Effector memory CD8-positive, alpha-beta T cell (primary cell): ENCODE measurements at places on chromosomes 6 and 20.
A peak's percentile ranks its signal among the peaks of the same experiment; 100 is the strongest.

DNA sequence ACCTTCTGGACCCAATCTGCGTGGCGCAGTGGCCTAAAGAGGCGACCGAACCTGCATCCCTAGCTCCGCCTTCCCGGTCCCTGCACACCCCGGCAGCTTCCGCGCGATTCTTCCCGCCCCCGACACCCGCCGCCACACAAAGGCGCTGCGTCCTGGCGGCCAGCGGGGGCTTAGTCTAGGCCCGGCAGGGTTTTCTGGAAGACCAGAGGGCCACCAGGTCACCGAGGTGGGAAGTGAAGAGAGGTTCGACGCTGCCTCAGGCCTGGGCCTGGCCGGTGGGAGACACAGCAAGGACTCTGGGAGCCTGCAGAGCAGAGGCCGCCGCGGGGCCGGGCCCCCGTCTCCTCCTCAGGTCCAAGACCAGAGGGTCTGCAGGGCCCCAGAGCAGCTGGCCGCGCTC is 154.9 kb downstream of the OR2B2 start:
- peak overlapping the region; percentile 88 for H3K4me3 ChIP-seq
- H3K4me1 ChIP-seq, result peaks cover 17% of the 10 kb centered on the region
- H3K27me3 ChIP-seq, result no peaks in the 10 kb centered on the region
- peaks cover 23% of the 10 kb centered on the region for H3K36me3 ChIP-seq

DNA sequence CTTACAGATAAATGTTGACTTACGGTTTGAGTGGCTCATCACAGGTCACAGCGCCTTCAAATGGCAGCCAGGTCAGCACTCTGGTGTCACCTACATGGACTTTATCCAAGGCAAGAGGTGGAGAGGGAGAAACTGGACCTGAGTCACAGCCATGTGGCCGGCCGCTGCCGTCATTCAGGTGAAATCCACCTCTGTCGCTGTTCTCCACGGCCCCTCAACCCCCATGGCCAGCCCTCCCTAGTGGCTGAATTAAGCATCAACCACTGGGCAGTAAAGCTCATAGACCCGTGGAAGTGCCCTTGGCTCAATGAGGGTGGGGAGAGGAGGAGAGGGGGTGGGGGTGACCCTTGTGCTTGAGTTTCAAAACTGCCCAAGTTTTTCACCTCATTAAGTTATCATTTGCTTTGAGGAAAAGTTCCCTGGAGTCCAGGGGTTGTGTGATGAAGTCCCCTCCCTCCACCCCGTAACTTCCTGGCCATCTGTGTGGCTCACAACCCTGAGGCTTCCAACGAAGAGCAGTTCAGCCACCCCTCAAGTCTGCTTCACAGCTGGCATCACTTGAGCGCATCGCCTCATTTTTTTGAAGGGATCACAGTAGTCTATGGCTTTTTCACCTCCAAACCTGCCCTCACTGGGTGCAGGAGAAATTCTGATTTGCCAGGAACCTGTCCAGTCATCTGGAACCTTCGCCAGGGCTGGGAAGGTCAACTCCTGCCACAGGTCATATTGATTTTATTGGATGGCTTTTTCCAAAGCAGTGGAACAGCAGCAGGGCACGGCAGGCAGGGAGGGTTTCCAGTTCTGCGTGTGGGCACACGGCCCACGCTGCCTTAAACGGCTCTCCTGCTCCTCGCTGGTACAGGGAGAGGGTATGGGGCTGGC is 43.5 kb upstream of the APCDD1L start:
- H3K4me1 ChIP-seq, result no peaks in the 10 kb centered on the region
- peaks cover 40% of the 10 kb centered on the region for H3K27me3 ChIP-seq
- no peaks in the 10 kb centered on the region for H3K36me3 ChIP-seq
- H3K27ac ChIP-seq, result no peak overlapping the region
- no peak for DNase-seq
- no peak overlapping the region for H3K4me3 ChIP-seq

GRCh38 chr6:42790549-42791181 is 8.8 kb downstream of the BICRAL start:
- H3K4me1 ChIP-seq, result peaks cover 21% of the 10 kb centered on the region
- H3K4me3 ChIP-seq, result peak overlapping the region; percentile 42
- peaks cover 19% of the 10 kb centered on the region for H3K36me3 ChIP-seq
- DNase-seq, result no peak

- DNase-seq, result no peak
- no peaks in the 10 kb centered on the region for H3K4me1 ChIP-seq
- no peak overlapping the region for H3K27ac ChIP-seq
- no peak overlapping the region for H3K4me3 ChIP-seq
- no peaks in the 10 kb centered on the region for H3K36me3 ChIP-seq
Measured at GRCh38 chr6:29502181-29502580, 14.4 kb upstream of the MAS1L start.

GRCh38 chr6:114581293-114581692 is 238.5 kb upstream of the HS3ST5 start:
- H3K4me1 ChIP-seq, result no peaks in the 10 kb centered on the region
- no peak overlapping the region for H3K27ac ChIP-seq

DNA sequence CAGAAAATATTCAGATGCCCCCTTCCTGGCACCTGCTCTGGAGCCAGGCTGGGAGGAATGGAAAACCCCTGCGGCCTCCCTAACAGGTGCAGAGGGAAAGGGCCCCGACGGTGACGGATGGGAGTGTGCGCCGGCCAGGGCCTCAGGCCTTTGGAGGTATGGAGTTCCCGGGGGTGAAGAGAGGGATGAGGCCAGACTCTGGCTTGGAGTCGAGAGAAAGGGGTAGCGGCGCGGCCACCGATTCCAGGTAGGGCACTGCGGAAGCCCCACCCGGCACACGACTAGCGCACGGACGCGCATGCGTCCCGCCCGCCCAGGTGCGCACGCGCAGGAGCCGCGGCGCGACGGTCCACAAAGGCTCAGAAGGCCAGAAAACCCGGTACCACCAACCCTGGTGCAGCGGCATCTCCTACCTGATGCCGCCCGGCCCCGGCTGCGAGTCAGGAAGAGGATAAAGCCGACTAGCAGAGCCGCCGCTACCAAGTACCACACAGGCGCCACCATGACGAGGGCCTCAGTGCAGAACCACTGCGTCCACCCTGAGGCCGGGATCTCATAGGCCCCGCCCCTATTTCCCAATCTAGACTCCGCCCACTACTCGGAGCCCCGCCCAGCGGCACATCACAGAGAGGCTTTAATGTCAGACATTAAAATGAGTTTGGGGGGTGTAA is at the start of gene DDRGK1:
TSS of gene DDRGK1 (minus strand) at position 559 of the 671 bp plus-strand sequence. CDS start at position 504, 55 bp downstream.
- H3K27ac ChIP-seq, result peak within 1 kb of the TSS; percentile 99
- H3K27me3 ChIP-seq, result no peaks in the 10 kb centered on the region
- H3K36me3 ChIP-seq, result peaks cover 50% of the 10 kb centered on the region
- H3K4me3 ChIP-seq, result peak within 1 kb of the TSS; percentile 98
- H3K4me1 ChIP-seq, result peaks cover 21% of the 10 kb centered on the region

- H3K27ac ChIP-seq, result no peak overlapping the region
- H3K4me3 ChIP-seq, result no peak overlapping the region
- H3K4me1 ChIP-seq, result peaks cover 8% of the 10 kb centered on the region
- DNase-seq, result no peak
- H3K27me3 ChIP-seq, result no peaks in the 10 kb centered on the region
- H3K36me3 ChIP-seq, result no peaks in the 10 kb centered on the region
Measured at GRCh38 chr6:109496036-109496772, 13.2 kb upstream of the ZBTB24 start.

GRCh38 chr20:25221592-25222460 is 26.1 kb upstream of the PYGB start:
- peak overlapping the region; percentile 73 for H3K27ac ChIP-seq
- H3K4me3 ChIP-seq, result no peak overlapping the region
- H3K27me3 ChIP-seq, result no peaks in the 10 kb centered on the region
- H3K36me3 ChIP-seq, result peaks cover 4% of the 10 kb centered on the region
- H3K4me1 ChIP-seq, result peaks cover 3% of the 10 kb centered on the region

DNA sequence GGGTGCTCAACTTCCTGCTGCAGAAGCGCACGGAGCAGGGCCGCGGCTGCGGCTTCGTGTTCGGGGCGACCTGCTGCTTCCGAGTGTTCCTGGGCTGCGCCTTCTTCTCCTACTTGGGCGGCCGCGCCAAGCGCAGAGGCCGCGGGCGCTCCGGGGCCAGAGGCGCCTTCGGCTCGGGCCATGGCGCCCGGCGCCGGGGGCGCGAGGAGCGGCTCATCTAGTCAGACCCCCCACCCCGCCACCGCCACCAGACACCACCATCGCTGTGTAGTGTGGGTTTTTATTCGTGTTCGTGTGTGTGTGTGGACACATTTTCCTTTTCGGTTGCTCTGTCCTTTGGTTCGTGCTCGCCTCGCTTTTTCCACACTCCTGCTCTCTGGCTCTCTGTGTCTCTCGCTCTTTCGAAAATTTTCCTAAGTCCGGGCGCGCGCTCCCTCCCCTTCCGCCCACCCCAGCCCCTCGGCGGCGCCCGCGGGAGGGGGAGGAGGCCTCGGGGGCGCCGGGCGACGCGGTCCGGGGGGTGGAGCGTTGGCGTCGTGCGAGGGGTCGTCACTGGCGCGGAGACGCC is 38.1 kb downstream of the GNAS start:
- H3K36me3 ChIP-seq, result peaks cover 46% of the 10 kb centered on the region
- no peaks in the 10 kb centered on the region for H3K27me3 ChIP-seq
- H3K4me1 ChIP-seq, result peaks cover 32% of the 10 kb centered on the region

GRCh38 chr6:50240986-50241385 is 191.3 kb upstream of the DEFB112 start:
- H3K4me1 ChIP-seq, result no peaks in the 10 kb centered on the region
- H3K36me3 ChIP-seq, result no peaks in the 10 kb centered on the region
- no peak for DNase-seq
- no peaks in the 10 kb centered on the region for H3K27me3 ChIP-seq
- H3K27ac ChIP-seq, result no peak overlapping the region

DNA sequence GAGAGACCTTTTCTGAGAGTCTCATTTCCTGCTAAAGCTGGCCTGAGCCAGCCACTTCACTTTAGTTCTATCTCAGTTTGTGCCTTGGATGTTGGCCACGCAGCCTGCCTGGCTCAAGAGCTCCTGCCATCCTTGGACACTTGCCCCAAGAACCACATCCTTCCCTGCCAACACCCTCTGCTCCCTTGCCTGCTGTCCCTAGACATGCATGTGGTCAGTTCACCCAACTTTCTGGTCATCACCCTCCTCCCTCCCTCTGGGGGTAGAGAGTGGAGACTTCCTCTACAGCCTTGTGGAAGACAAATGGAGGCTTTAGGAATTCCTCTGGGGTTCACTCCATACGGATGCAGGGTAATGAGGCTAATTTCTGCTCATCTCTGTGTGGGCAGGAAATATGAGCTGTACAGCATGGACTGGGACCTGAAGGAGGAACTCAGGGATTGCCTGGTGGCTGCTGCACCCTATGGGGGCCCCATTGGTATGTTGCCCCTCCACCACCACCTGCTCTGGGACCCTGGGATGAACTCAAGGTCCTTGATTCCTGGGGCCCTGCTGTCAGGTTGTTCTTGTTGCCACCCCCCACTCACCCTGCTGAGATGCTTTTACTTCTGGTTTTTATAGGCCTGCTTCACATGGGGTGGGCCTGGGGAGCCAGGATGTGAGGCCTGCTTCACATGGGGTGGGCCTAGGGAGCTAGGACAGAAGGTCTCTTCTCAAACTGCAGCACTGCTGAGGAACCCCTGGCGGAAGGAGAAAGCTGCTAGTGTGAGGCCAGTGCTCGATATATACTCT is 13.8 kb upstream of the PTPRA start:
- peaks cover 9% of the 10 kb centered on the region for H3K36me3 ChIP-seq
- H3K27ac ChIP-seq, result no peak overlapping the region
- H3K4me1 ChIP-seq, result peaks cover 2% of the 10 kb centered on the region
- no peak overlapping the region for H3K4me3 ChIP-seq

DNA sequence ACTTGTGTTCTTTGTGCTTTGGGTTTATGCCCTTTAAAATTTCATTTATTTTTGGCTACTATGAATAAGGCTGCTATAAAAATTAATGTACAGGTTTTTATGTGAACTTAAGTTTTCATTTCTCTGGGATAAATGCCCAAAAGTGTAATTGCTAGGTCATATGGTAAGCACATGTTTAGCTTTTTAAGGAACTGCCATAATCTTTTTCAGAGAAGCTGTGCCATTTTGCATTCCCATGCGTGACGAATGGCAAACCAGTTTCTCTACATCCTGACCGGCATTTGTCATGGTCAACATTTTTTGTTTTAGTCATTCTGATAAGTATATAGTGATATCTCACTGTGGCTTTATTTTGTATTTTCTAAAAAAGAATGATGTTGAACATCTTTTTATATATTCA is 236.0 kb upstream of the SGK1 start:
- H3K4me3 ChIP-seq, result no peak overlapping the region
- H3K27me3 ChIP-seq, result peaks cover 9% of the 10 kb centered on the region

DNA sequence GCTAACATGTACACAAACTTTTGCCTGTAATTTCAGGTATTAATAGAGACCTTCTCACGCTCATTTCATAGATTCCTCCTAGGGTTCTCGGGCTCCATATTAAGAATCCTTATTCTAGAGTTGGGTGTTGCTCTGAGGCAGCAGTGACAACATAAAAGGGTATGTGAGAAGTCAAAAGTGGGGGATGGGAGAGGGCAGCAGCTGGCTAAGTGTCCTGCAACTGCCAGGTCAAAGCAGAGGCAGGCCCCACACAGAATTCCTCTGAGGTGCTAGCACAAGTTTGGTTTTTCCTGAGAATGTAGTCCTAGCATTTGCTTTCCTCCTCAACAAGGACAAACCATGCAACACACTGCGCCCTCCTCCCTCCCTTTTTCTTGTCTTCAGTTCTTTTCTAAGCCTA is 4.6 kb downstream of the NSFL1C start:
- no peak overlapping the region for H3K27ac ChIP-seq
- no peaks in the 10 kb centered on the region for H3K27me3 ChIP-seq
- no peak overlapping the region for H3K4me3 ChIP-seq
- peaks cover 15% of the 10 kb centered on the region for H3K4me1 ChIP-seq
- peaks cover 35% of the 10 kb centered on the region for H3K36me3 ChIP-seq

DNA sequence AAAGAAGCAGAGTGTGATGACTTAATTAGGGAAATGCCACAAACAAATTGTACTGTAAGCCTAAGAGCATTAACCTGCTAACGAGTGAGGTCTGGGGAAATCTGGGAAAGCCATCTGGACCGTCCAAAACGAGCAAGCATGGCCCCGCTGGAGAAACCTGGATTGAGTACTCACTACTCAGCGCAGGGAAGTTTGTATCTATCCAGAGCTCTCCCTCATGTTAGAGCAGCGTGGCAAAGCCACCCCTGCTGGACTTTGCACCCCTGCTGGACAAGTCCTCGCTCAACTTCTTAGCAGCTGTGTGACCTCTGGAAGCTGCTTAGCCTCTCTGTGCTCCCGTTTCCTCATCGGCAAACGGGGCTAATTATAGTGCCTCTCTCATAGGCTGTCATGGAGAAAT is 37.3 kb downstream of the PSMG4 start:
- DNase-seq, result no peak
- H3K27ac ChIP-seq, result no peak overlapping the region
- H3K27me3 ChIP-seq, result peaks cover 49% of the 10 kb centered on the region
- no peaks in the 10 kb centered on the region for H3K36me3 ChIP-seq
- H3K4me3 ChIP-seq, result no peak overlapping the region

- H3K4me3 ChIP-seq, result no peak overlapping the region
- no peak overlapping the region for H3K27ac ChIP-seq
- H3K4me1 ChIP-seq, result no peaks in the 10 kb centered on the region
- H3K36me3 ChIP-seq, result no peaks in the 10 kb centered on the region
- H3K27me3 ChIP-seq, result peaks cover 6% of the 10 kb centered on the region
Measured at GRCh38 chr6:148107911-148108310, 234.7 kb upstream of the SASH1 start.

- no peak for DNase-seq
- peaks cover 41% of the 10 kb centered on the region for H3K27me3 ChIP-seq
- no peak overlapping the region for H3K4me3 ChIP-seq
- H3K4me1 ChIP-seq, result no peaks in the 10 kb centered on the region
- H3K36me3 ChIP-seq, result no peaks in the 10 kb centered on the region
- no peak overlapping the region for H3K27ac ChIP-seq
Measured at GRCh38 chr6:43256670-43257366, 13.5 kb downstream of the TTBK1 start.

- H3K36me3 ChIP-seq, result no peaks in the 10 kb centered on the region
- DNase-seq, result no peak
- H3K27ac ChIP-seq, result no peak overlapping the region
- no peaks in the 10 kb centered on the region for H3K4me1 ChIP-seq
- no peaks in the 10 kb centered on the region for H3K27me3 ChIP-seq
- no peak overlapping the region for H3K4me3 ChIP-seq
Measured at GRCh38 chr6:149007846-149008245, 261.0 kb downstream of the UST start.
